ENCODE measurements at places on chromosomes 7 and 10.

DNA sequence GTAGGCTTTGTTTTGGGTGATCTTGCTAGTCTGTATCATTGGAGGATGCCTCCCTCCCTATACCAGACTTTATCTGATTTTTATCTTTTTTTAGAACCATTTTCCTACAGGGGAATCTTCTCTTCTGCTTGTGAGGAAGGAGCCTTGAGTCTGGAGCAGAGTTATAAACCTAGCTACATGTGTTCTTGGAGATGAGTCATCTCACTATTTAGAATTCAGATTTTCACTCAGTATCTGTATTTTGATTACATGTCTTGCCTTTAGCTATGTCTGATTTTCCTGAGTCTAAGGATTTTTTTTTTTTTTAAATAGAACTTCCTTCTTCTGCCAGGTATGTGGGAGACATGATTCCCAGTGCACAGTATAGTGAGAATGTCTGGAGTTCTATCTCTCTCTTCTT lies 211.6 kb upstream of the MBL2 start:
- no peak for DNase-seq

- no peak for DNase-seq
Observed at GRCh38 chr7:139661043-139661440, 116.8 kb downstream of the HIPK2 start.

DNA sequence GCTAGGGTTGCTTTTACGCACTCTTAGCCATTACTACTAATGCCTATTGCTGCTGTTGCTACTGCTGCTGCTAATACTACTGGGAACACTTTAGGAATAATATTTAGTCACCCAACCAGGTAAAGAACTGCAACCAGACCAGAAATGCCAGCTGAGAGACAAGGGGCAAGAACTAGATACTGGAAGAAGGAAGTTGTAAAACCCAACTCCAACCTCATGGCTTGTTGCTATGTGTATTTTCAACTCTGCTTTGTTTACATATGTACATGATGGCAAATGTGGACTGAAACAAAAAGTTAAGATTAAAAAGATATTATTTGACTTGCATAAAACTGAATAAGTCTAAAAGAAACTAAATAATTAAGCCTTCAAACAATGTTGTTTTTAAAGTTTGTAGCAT lies 177.7 kb downstream of the GNAT3 start:
- DNase-seq, result no peak

DNA sequence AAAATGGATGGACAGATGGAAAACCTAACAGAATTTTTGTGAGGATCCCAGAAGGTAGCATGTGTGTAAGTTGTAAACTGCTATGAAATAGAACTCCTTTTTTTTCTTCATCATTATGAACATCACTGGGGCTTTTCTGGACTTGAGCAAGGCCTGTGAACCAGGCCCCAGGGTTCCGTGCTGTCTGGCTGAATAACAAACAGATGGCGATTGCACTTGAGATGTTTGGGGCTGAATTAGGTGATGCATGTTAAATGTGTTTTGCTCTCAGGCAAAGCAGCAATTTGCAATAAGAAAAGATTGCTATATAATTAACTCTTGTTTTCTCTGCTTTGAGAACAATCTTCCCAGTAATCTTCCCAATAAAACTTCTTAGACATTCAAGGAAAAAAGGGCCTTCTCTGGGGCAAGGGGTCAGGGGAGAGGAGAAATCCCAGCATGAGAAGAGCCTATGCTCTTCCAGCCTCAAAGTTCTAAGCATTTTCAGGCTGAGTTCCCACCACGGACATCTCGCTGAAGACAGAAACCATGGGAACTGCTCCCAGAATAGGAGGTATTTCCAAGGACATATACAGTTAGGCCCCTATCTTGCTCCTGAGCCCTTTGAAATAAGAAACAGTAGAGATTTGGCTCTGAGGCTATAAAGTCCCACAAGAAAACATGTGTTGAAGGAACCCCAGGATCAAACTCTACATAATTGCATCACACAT lies 98.7 kb downstream of the ITIH5 start:
- DNase-seq, result no peak

GRCh38 chr10:67818323-67818722 lies 19.7 kb downstream of the DNAJC12 start:
- no peak for DNase-seq

- no peak for DNase-seq
Observed at GRCh38 chr10:48554246-48554645, 50.6 kb downstream of the ARHGAP22 start.

DNA sequence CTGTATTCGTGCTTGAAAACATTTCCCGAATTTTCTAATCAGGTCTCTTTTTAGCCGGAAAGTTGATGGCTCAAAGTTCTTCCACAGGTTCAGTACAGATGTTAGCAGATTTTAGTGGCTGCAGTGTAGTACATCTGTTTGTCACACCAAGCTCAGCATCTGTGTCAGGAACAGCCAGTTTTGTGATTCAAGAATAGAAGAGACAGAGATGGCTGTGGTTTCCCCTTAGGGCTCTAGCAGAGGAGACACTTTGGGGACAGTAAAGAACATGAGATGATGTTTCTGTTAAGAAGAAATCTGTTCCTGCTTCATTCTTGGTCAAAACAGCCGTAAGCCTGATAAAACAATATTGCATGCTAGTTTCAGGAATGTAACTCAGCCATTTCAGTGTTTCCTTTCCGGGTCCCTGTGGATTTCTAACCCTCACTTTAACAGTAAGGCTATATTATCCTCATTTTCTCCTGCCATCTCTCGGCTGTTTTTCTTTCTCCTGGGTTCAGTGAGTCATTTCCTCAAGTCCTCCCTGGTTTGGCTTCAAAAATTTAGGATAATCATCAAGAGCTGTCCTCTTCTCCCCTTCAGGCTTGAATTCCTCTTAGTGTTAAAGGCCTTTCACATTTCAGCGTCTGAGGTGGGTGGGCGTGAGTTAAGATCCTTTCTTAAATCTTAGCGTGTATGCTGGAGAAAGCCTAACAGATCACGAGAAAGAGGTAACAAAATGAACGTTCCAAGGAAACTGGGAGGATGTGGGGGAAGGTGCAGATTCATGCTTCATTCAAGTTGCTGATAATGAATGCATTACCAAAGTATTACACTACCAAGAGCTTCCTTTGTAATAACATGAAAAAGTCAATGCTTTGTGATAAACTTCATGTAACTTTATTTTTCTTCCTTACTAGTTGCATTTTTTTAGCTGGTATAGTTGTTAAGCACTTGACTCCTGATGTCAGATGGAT lies 37.1 kb upstream of the BICC1 start:
- no peak for DNase-seq

DNA sequence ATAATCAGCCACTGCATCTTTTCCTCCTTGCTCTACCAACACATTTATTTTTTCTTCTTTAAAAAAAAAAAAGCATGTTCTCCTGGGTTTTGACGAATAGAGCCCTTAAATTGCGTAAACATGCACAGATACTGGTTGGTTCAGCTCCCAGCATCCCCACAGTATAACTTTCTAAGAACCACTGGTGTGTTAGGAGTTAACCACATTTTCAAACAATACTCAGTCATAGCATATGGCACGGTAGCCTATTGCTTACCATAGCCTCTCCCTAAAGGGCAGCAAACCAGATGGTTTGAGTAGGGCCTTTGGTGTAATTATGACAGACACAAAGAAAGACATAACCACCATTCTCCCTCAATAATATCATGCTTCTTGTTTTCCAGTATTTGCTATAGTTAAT lies 145.0 kb downstream of the LRRC4 start:
- DNase-seq, result no peak

DNA sequence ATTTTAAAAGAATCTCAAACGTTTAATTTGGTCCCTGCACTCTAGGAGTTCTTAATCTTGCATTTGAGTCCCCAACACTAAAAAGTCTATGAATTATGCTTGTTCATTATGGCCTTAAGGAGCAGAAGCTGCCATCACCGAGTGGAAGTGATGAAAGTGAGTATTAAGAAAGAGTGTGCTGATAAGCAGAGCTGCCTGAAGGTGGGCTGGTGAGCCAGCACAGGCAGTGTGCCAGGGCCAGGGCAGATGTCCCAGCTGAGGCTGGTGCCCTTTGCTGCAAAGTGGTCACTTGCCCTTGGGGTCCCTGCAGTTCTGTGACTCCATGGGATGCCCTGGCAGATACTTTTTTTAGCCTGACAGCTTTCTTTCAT lies 72.9 kb upstream of the LOXL4 start:
- DNase-seq, result no peak

DNA sequence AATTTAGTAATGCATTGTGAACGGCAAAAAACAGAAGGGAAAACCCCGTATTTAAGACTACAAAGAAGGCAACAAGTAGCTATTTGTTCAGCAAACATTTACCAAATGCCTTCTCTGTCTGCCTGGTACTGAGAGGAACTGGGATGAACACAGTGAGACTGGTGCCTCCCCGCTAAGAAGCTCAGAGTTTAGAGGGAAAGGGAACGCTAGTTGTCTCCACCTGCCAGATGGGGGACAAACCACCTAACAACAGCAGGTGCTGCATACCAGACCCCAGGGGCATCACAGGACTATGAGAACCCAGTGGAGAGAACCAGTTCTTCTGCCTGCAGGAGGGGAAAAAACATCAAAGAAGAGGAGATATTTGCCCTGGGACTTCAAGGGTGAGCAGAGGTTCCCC lies 147.1 kb downstream of the SLC25A13 start:
- no peak for DNase-seq

DNA sequence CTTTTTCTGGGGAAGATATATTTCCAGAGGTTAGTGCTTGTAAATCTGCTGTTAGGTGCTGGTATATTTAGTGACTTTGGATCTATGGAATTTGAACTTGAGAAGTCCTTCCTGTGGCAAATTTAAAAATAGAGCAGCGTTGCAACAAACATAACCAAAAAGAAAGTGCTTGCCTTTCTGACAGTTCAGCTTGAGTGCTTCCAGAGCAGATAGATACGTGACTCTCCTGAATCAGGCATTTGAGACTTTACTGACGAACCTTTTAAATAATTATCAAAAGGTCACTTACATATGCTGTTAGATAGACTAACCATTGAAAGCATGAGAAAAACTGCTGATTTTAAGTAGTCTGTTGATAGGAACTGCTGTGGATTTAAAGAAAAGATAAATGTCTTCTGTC lies 387.5 kb upstream of the LRRTM3 start:
- no peak for DNase-seq

DNA sequence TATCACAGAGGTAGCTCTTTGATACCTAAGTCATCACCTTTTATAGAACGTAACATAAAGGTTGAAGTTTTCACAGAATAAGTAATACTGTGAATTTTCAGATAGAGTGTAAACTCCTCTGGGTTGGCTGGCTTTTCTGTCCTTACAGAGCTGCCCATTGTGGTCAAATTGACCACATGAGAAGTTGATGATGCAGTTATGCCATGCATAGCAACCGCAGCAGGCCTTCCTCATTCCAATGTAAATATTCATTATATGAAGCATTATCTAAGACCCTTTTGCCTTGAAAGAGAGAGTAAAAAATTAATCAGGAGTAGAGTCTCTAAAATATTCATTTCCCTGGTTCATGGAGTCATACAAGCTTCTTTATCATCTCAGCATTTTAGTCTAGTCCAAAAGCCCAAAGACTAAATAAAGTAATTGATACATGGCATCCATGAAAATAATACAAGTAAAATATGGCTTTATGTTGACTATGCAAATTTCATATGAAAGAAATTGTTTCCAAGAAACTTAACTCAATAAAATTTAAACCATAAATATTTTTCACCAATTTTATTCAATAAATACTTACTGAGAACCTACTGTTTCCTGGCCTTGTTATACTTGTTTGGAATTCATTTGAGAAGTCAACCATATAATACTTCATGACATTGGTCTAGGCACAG lies 516.4 kb downstream of the PCDH15 start:
- no peak for DNase-seq

DNA sequence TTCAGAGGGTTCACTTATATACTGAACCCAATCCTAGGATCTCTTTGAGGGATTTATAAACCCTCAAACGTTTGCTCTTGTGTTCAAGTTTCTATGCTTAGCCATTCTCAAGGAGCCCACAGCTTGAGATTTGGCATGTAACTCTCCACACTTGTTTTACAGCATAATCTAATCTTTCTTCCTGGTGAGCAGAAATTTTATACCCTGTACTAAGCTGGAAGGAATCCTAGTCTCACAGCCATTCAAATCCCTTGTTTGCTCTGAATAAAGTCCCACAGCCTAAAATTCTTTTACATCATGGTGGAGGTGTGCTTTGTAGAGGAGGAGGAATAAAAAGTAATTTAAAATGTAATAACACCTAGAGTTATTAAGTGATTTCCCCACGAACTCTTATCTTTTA lies 5.3 kb upstream of the AGR2 start:
- DNase-seq, result no peak

DNA sequence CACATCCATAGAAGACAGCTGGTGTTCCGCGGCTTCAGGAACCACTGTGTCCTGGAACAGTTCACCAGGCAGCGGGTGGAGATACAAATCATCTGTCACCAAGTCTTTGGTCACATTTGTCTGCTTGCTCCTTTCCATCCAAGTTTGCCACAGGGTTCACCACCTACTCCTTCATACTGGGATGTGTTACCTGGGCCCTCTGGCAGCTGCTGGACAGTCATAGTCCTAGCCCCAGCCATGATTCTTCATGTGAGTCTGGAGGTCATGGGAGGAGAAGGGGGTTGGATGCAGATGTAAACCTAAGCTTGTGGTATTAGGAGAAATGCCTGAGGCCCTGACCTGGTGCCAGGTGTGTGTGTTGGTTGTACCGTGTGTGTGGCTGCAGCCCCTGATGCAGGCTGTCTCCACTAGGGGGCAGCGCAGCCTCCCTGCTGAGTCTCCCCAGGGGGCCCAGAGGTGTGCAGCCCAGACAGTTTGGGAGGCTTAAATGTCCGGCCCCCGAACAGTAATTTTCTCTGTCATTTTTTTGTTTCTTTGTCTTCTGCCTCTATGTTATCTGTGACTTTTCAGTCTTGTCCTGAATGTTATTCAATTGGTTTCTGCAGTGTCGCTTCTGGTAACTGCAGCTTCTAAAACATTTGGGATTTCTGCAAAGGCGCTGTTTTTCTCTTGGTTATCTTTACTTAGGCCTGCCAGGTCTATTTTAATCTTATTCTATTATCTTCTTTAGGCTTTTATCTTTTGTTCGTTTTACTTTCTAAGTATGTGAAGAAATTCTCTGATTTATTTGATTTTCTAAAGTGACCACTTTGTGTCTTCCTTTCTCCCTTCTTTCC lies 14.8 kb downstream of the NPS start:
- no peak for DNase-seq

DNA sequence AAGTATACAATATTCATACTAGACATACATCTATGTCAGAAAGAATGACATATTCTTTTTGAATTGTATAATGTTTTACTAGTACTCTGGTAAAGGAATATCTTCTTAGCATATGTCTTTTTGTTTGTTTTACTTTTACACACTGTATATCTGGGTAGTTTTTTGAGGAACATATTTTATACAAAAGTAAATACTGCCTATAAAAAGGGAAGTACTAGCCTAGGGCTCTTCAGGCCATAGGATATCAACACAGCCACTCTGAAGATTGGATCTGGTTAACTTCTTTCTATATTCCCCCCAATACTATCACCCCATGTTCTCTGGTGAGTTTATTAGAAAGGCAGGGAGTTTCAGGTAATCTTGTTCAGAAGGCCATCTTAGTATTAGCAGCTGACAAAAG lies 134.6 kb downstream of the ZNF438 start:
- no peak for DNase-seq
